Activated naive CD4-positive, alpha-beta T cell treated with Interleukin-2 at 50 U/mL for 16 hours (primary cell): ENCODE measurements at places on chromosomes 12 and 14.

- DNase-seq = no peak
These were observed 9.7 kb upstream of the SGPP1 start for GRCh38 chr14:63737582-63738006.

- no peak for DNase-seq
These were observed 227.8 kb downstream of the SPTSSA start for GRCh38 chr14:34234258-34234657.

DNA sequence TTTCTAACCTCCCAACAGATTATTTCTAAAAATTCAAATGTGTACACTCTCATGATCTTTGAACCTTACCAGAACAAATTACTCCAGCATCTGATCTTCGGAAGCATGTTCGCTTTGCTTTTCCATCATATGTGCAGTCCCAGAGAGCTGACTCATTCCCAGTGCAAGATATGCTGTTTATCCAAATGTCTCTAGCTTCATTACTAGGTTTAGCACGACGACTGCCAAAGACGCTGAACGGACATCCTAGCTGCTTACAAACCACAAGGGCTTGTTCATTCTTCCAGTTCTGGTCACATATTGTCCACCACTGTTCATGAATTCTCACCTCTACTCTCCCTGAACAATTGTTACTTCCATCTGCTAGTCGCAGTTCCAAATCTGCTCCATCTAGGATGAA is 40.5 kb downstream of the CD163L1 start:
- DNase-seq = no peak

DNA sequence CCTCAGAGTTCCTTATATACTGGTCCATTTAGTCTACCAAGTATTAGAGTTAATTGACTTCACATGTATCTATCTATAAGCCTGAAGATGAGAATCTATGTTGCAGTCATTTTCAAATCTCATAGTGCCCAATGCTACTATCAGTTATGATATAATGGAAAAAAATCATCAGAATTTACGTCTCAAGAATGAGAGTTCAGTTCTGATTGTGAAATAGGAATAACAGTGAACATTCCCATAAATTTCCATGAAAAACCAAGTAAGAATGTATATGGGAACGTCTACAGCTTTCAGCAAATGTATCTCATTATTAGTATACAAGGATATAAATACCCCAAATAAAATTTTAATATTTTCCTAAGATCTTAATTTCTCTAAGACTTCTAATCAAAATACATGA is 77.2 kb downstream of the PPP1R12A start:
- no peak for DNase-seq

DNA sequence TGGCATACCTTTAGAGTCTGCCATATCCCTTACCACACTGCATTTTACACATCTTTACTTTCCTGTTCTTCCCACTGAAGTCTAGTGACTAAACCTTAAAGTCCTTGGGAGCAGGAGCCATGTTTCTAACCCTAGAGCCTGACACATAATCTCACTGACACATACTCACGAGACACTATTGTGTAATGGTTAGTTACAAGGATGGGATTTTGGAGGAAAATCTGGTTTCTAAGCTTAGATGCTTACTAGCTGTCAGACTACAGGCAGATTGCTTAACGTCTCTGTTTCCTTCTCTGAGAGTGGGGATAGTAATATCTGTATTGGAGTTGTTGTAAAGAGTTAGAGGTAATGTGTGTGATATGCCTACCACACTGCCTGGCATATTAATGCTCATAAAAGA is 6.2 kb upstream of the DYRK4 start:
- DNase-seq = no peak

DNA sequence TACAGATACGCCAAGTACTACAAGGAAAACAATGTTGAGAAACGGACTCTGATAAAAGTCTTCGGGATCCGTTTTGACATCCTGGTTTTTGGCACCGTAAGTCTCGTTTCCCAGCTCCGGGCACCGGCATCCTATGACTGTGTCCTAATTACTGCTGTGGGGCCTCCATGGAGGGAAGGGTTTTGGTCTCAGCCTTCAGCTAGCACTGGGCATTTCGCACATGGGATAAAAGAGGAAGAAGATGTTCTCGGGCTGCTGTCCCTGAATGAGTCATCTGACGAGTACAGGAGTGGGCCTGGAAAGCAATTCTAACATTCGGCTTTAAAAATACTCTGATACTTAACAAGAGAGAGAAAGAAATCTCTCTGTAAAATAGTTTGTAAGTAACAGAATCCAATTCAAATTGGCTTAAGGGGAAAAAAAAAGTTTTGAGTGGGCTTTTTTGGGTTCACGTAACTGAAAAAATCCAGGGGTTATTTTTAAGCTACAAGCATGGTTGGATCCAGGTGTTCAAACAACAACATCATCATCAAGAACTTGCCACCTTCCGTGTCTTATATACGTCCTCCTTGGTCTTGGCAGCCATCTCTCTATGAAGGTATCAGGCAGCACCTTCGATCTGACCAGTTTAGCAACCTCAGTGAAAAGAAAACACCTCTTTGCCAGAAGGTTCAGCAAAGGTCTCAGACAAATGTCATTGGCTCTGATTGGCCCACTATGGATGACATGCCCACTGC is 34.4 kb upstream of the P2RX4 start:
- no peak for DNase-seq

- DNase-seq = no peak
These were observed 17.3 kb downstream of the KRT7 start for GRCh38 chr12:52250048-52250990.

- DNase-seq = no peak
These were observed 65.4 kb downstream of the ZFP36L1 start for GRCh38 chr14:68727315-68728047.

GRCh38 chr12:4164559-4165558 is 108.7 kb upstream of the CCND2 start:
- DNase-seq = peak; percentile 62

DNA sequence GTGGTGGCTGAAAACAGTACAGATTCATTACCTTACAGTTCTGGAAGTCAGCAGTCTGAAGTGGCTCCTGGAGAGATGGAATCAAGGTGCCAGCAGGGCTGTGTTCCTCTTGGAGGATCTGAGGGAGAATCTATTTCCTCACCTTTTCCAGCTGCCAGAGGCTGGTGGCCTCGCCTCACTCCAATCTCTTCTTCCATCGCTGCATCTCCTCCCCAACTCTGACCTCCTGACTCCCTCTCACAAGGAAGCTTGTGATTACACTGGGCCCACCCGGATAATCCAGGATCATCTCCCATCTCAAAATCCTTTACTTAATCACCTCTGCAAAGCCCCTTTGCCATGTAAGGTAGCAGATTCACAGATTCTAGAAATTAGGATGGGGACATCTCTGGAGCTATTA is 11.4 kb upstream of the NCOR2 start:
- no peak for DNase-seq

- DNase-seq = no peak
These were observed 2.3 kb downstream of the CDKN1B start for GRCh38 chr12:12719496-12719895.

- no peak for DNase-seq
These were observed 28.5 kb downstream of the GPRC5A start for GRCh38 chr12:12919666-12920435.

GRCh38 chr14:55481769-55482168 is 41.4 kb upstream of the TBPL2 start:
- no peak for DNase-seq

DNA sequence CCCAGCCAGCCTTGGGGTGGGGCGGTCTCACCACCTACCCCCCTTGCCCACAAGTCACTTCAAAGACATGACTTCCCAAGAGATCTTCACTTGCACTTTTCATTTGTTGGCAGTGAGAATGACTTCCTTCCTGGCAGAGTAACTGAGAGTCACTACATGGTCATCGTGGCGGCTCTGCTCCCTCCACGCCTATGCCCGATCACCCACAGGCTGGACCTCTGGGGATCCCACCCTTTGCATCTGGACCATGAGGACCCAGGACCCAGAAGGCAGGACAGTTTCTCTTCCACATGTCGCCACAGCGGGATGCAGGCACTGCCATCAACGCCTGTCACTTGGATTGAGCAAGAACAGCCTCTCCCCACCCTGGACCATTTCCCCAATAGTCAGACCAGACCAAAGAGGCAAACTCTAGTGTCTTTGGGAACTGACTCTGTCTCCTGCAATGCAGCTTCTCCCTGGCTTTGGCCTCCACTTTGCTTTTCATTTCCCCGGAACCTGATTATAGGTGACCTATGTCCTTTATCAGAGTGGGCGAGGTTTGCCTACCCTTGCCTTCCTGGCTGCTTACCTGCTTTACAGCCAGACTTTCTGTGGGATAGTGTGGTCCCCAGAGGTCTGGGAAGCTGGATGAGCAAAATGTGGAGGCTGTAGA is 3.6 kb downstream of the VDR start:
- DNase-seq = no peak
